ENCODE measurements at places on chromosomes 5 and 9.

DNA sequence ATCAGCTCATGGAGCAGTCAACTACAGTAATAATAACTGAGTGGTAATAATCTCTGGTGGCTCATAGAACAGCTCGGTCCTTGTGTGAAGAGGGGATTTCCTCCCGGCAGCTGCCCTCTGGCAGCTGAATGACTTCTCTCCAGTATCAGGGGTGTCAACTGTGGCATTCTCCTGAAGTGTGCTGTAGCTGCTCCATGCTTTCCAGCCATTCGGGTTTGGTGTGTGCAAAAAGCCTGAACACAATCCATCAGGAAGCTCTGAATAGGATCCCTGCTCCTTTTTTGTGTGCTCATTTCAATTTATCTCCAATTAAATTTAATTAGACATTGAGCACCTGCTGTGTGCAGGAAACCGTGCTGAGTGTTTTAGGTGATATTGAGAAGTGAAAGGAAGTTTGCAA, 59.8 kb upstream of the BARX1 start:
- DNase-seq = no peak

GRCh38 chr9:109052416-109052815, 39.1 kb upstream of the CTNNAL1 start:
- DNase-seq = no peak

DNA sequence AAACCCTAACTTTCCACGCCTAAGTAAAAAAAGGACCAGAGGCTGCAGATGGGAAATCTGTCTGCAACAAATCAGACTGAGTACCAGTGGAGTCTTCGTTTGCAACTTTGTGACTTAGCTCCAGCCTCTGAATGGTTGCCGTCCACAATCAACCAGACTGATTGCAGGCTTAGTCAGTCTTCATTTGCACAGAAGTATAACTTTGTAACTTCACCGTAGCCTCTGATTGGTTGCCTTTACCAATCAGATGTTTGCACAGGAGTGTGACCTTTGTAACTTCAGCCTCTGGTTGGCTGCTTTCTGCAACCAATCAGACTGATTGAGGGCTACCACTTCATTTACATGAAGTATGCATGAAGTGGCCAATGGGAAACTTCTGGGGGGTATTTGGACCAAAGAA, 53.7 kb downstream of the TGFBR1 start:
- no peak for DNase-seq

DNA sequence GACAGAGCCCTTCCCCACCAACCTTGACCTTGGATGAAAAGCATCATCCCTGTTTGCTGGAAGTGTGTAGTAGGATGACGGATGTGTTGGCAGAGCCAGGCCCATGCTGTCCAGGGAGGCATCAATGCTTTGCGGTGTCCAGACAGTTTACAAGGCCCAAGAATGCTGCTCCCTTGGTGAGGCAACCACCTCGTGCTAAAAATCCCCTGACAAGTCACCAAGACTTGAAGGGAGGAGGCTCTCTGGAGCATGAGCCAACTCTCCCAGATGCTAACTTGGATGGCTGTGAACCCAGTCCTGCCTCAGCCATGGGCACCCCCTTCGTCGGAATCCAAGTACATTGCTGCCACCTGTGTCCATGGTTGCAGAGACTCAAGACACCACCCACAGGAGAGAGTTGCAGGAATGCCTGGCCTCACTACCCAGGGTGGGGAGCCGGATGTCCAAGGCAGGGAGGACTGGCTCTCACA, 9.5 kb upstream of the NKD2 start:
- DNase-seq = no peak

GRCh38 chr9:19378164-19378563, 1.9 kb downstream of the RPS6 start:
- DNase-seq = no peak

DNA sequence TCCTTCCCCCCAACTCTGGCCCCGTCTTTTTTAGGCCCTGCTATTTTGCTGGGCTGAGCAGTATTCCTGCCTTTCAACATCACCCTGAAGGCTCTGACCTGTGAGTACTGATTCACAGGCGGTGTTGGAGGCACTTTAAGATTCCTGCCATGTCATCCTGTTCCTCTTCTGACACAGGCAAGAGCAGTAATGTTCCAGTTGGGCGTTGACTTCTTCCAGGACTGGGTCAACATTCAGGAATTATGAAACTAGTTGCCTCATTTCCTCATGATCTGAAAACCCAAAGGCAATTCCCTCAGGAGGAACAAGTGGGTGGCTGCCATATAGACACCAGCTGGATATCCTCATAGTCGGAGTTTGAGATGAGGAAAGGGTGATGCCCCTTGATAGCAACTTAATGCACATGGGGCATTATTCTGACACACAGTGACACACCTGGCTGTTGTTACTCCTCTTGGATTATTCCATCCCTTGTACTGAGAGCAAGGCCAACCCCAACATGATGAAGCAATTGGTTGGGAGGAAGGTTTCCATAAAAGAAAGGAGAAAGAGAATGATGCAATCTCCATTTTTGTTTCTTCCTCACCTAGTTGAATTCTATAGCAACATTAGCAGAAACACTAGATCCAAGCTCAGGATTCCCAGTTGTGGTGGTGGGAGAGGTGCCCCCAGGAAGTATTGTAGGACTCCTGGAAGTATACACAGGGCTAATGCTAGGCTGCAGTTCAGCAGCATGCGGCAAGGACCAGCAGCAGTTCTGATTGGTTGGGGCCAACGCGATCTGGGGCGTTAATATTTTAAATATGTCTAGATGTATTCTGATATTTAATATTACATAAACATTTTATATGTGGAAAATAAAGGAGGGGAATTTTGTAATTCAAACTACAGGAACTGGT, 19.6 kb upstream of the GLRX start:
- DNase-seq = no peak

DNA sequence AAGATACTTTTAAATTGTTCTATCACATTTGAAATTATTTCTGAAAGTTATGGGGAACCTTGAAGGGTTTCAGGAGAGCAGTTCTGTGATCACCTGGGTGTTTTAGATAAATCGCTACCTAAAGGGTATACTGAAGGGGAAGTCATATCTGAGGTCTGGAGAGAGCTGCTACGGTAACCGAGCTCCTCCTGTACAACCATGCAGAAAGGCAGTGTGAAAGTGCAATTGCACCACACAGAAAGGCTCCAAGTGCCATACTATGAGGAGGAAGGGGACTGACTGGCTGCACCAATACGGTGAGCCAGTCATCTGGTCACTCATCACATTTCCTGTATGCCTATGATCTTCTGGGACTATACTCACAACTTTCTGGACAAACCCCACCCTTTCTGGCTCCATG, 241.4 kb upstream of the SLC24A2 start:
- no peak for DNase-seq

- DNase-seq = no peak
These were observed 1759.5 kb upstream of the C9orf72 start for GRCh38 chr9:29332789-29333188.

DNA sequence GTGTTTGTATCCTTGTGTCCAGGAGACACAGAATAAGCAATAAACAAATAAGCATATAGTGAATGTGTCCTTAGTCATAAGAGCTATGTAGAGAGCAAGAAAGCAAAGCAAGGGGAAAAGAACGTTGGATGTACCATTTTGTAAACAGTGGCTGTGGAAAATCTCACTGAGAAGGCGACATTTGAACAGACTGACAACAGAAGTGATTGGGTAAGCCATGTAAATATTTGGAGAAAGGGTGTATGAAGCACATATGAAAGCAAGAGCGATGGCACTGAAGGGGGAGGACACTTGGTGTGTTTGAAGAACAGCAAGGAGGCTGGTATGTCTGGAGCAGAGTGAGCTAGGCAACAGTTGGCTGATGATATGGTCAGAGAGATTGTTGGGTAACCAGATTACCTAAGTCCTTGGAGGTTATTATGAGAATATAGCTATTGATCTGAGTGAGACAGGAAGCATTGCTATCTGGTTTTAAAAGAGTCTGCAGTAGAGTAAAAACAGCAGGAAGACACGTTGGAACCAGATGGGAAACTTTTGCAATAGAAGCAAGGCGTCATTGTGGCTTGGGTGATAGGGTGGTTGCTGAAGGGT, 115.5 kb upstream of the IL7R start:
- DNase-seq = no peak

- no peak for DNase-seq
These were observed 43.3 kb downstream of the TMC1 start for GRCh38 chr9:72564479-72565281.

DNA sequence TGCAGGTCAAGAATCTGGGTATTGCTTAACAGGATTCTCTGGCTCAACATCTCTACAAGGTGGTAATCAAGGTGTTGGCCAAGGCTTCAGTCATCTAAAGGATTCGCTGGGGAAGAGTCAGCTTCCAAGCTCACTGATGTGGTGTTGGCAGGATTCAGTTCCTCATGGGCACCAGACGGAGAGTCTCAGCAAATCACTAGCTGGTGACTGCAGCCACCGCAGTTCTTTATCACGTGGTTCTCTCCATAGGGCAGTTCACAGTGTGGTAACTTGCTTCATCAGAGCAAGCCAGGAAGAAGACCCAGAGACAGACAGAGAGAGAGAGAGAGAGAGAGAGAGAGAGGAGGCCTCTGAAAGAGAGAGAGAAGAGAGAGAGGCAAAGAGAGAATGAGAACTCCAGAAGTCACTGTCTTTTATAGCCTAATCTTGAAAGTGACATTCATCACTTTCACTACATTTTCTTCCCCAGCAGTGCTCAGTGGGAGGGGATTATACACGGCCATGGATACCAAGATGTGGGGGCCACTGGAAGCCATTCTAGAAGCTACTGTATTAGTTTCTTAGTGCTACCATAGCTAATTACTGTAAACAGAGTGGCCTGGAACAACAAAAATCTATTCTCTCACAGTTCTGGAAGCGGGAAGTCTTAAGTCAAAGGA, 109.2 kb upstream of the SMIM23 start:
- no peak for DNase-seq

- DNase-seq = no peak
These were observed 82.3 kb downstream of the ANXA1 start for GRCh38 chr9:73234008-73234360.

DNA sequence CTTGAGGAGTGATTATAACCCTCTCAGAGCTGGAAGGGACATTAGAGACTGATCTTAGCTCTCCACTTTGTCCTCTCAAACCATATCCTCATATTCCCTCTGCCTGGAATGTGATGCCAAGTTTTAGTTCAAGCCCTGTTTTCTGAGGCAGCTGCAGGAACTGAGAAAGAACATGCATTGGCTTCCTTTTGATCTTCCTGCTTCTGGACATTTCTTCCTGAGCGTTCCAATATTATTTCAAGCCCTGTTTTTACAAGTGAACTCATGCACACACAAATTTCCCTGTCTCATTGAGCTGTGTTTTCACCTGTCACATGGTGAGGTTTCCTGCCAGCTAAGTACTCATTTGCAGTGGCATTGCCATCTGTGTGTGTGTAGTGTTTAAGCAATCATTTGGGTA, 17.0 kb downstream of the FOCAD start:
- DNase-seq = no peak

DNA sequence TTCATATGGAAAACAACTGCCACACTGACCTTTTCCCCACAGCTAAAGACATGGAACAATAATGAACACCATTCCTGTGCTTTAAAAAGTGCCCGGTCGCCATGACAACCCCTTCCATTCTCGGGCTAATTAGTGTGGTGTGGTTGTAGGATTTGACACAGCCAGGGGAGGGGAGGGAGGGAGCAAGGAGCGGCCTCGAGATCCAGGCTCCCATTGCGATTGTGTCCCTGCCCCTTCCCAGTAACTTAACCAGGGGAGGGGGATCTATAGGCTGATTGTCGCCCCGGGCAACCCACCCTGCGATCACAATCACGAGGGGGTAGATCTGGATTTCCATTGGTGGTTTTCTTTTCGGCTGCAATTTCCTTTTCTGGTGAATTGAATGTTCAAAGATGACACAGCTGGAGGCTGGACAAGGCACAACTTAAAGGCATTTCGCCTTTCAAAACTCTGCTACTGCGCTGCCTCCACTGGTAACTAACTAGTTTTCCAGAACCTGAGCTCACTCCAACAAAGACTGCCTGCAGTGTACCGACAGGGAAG, 96.7 kb upstream of the RETREG1 start:
- no peak for DNase-seq

DNA sequence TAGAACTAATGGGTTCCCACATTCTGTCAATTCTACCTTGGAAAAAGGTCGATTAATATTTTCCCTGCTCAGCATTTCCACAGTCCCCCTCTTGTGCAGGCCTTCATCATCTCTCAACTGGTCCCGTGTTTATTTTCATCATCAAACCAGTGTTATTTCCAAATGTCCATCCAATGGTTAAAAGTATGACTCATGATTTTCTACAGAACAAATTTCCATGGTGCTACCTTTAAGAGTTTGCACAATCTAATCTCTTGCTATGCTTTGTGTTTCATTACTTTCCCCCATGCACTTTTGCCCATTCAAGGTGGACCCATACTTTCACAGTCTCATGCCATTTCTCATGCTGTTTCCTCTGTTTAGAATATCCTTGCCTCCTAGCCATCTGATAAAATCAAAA, 143.7 kb downstream of the CCDC192 start:
- DNase-seq = no peak

DNA sequence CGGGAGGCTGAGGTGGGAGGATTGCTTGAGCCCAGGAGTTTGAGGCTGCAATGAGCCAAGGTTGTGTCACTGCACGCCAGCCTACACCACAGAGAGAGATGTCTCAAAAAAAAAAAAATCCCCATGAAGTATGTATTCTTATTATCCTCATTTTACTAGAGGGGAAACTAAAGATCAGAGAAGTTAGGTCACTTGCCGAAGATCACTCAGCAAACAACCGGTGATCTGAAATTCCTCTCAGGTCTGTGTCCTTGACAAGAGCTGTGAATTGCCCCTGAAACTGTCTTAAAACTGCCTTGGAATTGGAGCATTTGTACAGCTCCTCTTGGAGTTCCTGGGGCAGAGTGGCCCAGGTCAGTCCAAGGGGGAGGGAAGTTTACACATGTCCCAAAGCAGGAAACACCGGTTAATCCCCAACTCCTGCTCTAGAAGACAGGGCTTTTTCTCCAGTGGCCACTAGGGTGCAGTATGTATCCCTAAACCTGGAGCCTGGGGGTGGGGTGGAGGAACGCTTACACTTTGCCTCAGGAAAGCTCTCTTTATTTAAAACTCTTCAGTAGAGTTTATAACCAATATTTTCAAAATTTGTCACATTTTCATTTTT, 27.6 kb downstream of the AQP7 start:
- peak; percentile 48 for DNase-seq

DNA sequence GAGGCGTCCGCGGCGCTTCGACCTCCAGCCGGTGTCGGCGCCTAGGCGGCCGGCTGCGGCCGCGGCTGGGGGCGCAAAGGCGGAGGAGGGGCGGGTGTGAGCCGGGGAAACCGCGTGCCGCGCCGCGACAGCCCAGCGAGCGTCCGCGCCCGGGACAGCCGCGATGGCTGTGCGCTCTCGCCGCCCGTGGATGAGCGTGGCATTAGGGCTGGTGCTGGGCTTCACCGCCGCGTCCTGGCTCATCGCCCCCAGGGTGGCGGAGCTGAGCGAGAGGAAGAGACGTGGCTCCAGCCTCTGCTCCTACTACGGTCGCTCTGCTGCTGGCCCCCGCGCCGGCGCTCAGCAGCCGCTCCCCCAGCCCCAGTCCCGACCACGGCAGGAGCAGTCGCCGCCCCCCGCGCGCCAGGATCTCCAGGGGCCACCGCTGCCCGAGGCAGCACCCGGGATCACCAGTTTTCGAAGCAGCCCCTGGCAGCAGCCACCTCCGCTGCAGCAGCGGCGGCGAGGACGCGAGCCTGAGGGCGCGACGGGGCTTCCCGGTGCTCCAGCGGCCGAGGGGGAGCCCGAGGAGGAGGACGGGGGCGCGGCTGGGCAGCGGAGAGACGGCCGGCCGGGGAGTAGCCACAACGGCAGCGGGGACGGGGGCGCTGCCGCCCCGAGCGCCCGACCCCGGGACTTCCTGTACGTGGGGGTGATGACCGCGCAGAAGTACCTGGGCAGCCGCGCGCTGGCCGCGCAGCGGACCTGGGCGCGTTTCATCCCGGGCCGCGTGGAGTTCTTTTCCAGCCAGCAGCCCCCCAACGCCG, 605 bp downstream of the CHSY3 start:
- DNase-seq = no peak

Data from GDM1 (cell line).